ENCODE measurements at places on chromosomes 13 and 19.

GRCh38 chr13:33032037-33032625, 15.9 kb downstream of the KL start:
- DNase-seq, result no peak

DNA sequence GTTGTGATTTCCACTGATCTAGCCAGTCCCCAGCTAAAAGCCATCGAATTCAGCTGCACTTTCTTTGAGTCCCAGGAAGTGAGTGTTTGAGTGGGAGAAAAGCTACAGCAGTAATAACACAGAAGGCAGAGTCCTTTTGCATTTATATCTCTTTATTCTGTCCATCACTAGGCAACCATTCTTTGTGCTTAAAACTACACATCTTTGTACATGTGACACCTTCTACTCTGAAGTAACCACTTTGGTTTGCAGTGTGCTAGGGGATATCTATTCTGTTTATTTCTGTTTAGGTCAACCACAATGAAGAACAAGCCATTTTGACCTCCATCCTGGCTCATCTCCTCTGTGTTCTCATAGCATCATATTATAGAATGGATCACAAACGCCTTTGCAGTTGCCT, 226.0 kb upstream of the SERP2 start:
- no peak for DNase-seq

DNA sequence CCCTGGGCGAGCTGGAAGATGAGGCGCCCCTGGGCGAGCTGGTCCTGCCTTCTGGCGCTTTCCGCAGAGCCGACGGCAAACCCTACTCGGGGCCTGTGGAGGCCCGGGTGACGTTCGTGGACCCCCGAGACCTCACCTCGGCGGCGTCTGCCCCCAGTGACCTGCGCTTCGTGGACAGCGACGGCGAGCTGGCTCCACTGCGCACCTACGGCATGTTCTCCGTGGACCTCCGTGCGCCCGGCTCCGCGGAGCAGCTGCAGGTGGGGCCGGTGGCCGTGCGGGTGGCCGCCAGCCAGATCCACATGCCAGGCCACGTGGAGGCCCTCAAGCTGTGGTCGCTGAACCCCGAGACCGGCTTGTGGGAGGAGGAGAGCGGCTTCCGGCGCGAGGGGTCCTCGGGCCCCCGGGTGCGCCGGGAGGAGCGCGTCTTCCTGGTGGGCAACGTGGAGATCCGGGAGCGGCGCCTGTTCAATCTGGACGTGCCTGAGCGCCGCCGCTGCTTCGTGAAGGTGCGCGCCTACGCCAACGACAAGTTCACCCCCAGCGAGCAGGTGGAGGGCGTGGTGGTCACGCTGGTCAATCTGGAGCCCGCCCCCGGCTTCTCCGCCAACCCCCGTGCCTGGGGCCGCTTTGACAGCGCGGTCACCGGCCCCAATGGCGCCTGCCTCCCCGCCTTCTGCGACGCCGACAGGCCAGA, 6.3 kb downstream of the CILP2 start:
- DNase-seq, result no peak

DNA sequence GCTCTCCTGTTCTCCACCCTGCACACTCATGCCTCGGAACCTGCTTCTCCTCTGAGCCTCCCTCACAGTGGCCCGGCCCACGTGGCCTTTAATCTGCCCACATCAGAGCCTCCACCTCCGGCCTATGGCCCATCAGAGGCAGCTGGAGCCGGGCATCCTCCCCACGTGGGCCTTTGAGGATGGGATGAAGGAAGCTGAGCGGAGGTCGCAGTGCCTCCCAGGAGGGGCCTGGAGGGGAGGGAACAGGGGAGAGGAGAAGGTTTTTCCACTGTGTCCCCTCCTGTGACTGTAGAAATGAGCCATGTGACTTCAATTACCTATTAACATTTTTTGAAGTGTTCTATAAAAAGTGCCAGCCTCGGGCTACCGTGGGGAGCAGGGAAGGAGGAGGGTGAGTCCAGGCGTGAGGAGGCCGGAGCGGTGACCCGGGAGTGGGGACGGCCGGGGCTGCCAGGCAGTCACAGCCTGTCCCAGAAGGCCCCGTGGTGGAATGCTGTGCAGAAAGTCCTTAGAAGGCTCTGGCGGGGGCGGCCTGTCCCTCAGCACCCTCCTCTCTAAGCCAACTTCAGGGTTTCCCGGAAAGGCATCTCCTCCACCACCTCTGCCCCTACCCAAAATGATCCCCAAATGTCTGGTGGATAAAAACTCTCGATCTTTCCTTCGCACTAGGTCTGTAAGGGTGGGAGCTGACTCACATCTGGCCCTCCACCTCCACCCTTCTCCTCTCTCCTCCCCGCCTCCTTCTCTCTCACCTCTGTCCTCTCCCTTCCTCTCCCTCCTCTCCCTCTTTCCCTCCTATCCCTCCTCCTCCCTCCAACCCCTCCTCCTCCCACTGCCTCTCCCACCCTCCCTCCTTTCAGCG, 24.8 kb upstream of the SLC1A5 start:
- DNase-seq, result no peak

DNA sequence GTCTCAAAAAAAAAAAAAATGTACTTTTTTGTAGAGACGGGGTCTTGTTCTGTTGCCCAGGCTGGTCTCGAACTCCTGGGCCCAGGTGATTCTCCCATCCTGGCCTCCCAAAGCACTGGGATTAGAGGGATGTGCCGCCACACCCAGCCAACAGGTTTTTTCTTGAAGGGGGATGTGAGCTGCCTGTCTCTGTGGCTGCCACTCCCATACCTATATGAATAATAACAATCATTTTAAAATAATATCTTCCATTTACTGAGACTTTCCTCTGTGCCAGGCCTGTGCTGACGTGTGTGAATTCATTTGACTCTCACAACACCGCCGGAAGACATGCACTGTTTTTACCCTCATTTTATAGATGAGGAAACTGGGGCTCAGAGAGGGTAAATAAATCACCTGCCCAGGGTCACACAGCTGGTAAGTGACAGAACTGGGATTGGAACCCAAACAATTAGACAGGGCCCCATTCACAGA, 7.2 kb upstream of the BCL3 start:
- no peak for DNase-seq

- peak; percentile 75 for DNase-seq
These were observed at the start of gene FLT3LG for GRCh38 chr19:49473868-49474541. TSS of gene FLT3LG (plus strand) at chr19:49474215. CDS start at chr19:49474640, 425 bp downstream.

DNA sequence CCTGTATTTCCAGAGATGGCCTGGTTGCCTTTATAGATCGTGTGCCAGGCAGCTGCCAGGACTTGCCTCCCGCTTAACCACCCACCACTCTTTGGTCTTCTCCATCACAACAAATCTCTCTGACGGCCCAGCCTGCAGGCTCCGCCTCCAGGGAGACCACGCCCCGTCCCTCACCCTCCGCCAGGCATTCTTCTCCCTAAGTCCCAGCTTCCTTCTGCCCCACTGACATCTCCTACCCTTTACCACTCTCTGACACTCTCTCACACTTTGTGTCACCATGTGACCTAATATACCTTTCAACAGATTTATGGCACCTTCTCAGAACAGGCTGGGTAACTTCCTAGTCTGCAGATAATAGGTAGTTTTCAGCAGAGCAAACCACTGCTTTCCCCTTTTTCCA, 95.1 kb downstream of the CAB39L start:
- DNase-seq, result no peak

- no peak for DNase-seq
These were observed 8.7 kb downstream of the ZNF71 start for GRCh38 chr19:56603829-56604228.

DNA sequence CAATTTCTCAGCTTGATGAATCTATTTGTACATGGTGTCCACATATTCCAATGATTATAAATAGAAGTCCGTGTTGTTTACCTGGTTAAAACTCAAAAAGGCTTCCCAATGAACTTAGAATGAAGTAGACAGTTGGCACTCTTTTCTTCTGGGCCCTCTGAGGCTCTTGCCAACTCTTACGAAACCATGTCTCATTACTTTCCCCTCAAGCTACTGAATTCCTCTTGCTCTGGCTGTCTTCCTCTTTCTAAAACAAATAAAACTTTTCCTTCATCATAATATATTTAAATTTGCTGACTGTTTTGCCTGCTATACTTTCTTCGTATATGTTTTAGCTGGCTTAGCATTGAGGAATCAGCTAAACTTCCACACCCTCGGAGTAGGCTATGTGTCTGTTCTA, 139.7 kb downstream of the SLITRK6 start:
- peak; percentile 52 for DNase-seq

DNA sequence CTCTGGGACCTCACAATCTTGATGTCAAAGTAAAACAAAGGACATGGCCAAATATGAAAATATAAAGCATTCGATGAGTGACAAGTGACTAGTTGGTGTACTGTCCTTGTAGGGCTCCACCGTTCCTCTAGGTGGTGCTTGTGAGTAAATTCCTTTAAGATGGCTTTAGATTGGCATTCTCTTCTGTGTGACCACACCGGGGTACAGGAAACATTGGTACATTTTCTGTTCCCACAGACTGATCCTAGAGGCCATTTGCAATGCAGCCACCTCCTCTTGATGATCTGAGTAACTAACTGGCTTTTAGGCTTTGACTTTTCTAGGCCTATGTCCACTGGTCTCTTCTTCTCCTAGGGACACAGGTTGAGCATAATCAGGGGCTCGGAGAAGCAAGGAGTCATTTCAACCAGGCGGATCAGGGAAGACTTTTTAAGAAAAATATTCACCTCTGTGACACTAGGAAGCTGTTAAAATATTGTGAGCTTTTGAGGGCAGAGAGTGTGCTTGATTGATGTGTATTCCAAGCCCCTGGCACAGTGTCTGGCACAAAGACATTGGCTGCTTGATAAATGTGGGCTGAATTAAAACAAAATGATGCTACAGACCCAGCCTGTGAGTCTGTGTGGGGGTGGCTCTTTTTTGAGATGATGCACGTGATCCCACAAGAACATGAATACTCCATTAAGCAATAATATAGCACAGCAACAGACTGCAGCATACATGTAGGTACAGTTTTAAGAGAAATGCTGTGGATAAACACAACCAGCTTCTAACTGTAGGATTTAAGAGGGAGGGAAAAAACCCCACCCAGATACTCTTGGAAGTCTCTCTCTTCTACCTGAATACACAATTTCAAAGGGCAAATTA, 21.0 kb downstream of the EPSTI1 start:
- no peak for DNase-seq

- DNase-seq, result no peak
These were observed 5.9 kb downstream of the PTBP1 start for GRCh38 chr19:803099-803561.

GRCh38 chr13:78540058-78540457, 63.3 kb downstream of the POU4F1 start:
- no peak for DNase-seq

DNA sequence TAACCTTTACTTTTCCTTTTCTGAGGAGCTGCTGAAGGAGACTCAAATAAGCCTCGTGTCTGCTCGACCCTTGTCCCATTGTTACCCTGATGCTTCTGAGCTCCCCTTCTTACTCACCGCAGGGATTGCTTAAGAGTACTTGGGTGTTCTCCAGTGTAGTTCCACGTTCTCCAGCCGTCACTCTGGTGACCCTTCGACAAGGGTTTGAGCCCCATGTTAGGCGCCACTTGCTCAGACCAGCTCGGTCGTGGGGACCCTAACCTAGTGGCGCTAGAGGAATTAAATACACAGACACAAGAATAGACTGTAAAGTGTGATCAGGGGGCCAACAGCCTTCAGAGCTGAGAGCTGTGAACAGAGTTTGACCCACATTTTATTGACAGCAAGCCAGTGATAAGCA, 10.3 kb downstream of the ZNF480 start:
- no peak for DNase-seq

DNA sequence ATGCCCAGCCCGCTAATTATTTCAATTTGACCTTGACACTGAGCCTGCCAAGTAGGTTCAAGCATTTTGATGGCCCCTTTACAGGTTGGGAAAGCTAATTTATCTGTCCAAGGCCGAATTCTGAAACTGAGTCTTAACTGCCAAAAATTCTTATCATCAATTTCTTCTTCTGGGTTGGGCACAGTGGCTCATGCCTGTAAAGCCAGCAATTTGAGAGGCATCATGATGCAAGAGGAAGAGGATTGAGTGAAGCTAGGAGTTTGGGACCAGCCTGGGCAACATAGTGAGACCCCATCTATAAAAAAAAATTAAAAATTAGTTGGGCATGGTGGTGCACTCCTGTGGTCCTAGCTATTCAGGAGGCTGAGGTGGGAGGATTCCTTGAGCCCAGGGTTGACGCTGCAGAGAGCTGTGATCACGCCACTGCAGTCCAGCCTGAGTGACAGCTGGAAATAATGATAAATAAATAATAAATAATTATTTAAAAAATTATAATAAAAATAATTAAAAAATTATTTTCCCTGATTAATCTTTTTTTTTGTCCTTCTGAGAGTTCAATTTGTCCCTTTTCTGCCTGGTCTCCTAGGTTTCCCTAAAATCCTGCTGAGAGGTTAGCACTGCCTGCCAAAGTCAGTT, 1.3 kb upstream of the LDLR start:
- no peak for DNase-seq

GRCh38 chr19:5993648-5994358, 15.9 kb upstream of the RANBP3 start:
- no peak for DNase-seq

- DNase-seq, result no peak
These were observed 63.1 kb downstream of the SPATA13 start for GRCh38 chr13:24223341-24224231.

GRCh38 chr13:94974015-94974951, 261.9 kb upstream of the SOX21 start:
- DNase-seq, result no peak

- no peak for DNase-seq
These were observed 777.2 kb downstream of the UQCRFS1 start for GRCh38 chr19:28435551-28436271.

- DNase-seq, result no peak
These were observed 1416.5 kb upstream of the SPRY2 start for GRCh38 chr13:81757348-81757970.

DNA sequence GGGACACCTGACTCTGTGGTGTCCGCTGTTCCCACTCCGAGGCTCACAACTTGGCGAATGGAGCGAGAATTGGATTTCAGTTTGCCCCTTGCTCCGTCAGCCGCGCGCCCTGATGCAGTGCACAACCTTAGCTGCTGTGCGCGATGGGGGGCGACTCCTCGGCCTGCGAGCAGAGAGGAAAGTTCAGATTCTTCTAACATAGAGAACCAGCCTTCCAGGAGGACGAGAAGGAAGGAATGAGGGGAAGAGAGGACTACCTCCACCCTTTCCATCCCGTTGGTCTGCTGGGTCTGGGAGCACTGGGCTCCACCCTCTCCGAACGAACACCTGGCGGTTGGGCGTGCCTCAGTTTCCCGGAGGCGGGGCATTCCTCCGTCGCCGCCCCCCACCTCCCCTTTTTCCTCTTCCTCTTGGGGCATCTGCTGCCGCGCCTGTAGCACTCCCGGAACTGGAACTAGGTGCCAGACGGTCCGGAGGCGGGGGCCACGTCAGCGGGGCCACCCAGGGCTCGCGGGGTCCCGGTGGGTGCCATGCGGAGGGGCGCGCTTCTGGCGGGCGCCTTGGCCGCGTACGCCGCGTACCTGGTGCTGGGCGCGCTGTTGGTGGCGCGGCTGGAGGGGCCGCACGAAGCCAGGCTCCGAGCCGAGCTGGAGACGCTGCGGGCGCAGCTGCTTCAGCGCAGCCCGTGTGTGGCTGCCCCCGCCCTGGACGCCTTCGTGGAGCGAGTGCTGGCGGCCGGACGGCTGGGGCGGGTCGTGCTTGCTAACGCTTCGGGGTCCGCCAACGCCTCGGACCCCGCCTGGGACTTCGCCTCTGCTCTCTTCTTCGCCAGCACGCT, at the start of gene KCNK6:
KCNK6 (plus strand) TSS at position 425 of the 838 bp plus-strand sequence; CDS start at position 531, 106 bp downstream.
- DNase-seq, result peak; percentile 89

- DNase-seq, result no peak
These were observed 85.9 kb downstream of the SLITRK1 start for GRCh38 chr13:83796364-83796763.

GRCh38 chr13:35179494-35179893, 237.4 kb downstream of the NBEA start:
- DNase-seq, result no peak

GRCh38 chr13:98567140-98567539, 9.8 kb downstream of the STK24 start:
- DNase-seq, result no peak

All from T47D (cell line).